ENCODE measurements at places on chromosomes 3 and 15.

GRCh38 chr15:91124132-91124531 is 24.1 kb downstream of the SV2B start:
- no peak for DNase-seq

GRCh38 chr15:76177491-76178040 is 117.8 kb downstream of the TMEM266 start:
- DNase-seq, result no peak

- DNase-seq, result no peak
Observed at GRCh38 chr3:46604127-46604526, 8.2 kb upstream of the FAM240A start.

GRCh38 chr3:8470801-8471200 is 30.8 kb upstream of the LMCD1 start:
- no peak for DNase-seq

- no peak for DNase-seq
Observed at GRCh38 chr15:87135109-87135508, 1055.4 kb downstream of the AGBL1 start.

DNA sequence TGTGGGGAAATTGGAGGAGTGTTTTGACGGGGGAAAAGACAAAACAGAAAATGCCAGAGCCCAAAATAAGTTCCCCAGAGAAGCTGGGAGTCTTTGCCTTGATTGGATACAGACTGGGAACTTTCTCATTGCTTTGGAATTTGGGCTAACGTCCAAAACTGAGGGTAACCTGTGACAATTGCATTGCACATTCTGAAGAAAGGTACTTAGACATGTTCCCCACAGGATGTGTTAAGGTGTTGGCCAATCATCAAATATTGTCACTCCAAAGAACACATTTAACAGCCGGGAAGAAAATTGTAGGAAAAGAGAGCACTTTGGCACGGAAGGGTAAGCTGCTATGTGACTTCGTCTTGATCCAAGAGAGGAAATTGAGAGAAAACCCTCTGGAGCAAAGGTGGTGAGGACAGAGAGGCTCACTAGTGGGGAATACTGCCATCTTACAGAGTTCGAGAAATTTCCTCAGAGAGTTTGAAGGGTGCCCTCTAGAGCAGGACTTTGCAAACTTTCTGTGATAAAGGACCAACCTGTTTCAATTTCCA is 619.5 kb upstream of the TBL1XR1 start:
- no peak for DNase-seq

DNA sequence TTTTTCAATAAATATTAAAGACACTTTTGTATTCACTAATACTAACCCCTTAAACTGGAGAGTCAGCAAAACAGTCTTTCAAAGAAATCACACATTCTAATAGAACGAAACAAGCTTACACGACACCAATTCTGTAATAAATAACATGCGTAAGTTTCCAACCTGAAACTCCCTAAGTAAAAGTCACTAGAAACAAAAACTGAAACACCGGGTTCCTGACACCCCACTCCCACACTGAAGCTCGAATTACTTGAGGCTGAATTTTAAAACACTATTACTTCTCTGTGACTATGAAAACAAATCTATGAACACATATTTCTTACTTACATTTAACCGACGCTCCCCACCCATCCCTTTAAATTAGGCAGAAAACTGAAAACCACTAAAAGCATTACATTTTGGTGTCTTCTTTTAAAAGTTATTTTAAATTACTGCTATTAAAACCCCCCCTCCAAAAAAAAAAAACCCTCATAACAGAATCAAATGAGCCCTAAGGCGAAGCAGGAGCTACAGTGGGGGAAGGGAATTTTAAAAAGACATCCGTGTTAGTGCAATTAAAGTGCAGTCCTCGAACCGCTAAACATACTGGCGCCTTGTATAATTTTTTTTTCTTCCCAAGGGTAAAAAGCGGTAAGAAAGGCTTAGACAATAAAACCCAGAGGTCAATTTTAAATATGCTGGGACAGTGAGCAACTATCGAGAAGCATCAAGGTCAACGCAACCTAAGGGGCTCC is 878 bp downstream of the SPPL2A start:
- no peak for DNase-seq

DNA sequence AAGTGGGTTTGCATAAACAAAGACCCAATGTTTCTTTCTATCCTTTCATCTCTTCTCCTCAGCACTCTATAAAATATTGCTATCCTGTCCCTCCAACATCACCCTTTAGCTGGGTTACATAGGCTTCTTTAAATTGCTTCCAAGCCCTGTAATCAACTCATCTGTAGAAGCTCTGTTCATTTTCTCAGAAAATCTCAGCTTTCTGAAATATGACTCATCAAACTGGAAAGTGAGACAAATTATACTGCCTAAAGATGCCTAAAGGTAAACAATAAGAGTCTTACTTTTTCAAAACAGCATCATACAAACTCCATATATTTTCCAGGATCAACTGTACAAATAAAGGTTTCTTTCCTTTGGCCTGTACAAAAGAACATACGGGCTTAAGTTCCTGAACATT is 33.8 kb downstream of the EFL1 start:
- DNase-seq, result no peak

GRCh38 chr15:29689287-29689986 is 132.8 kb downstream of the TJP1 start:
- no peak for DNase-seq
